ENCODE measurements at places on chromosomes 3 and 15.

DNA sequence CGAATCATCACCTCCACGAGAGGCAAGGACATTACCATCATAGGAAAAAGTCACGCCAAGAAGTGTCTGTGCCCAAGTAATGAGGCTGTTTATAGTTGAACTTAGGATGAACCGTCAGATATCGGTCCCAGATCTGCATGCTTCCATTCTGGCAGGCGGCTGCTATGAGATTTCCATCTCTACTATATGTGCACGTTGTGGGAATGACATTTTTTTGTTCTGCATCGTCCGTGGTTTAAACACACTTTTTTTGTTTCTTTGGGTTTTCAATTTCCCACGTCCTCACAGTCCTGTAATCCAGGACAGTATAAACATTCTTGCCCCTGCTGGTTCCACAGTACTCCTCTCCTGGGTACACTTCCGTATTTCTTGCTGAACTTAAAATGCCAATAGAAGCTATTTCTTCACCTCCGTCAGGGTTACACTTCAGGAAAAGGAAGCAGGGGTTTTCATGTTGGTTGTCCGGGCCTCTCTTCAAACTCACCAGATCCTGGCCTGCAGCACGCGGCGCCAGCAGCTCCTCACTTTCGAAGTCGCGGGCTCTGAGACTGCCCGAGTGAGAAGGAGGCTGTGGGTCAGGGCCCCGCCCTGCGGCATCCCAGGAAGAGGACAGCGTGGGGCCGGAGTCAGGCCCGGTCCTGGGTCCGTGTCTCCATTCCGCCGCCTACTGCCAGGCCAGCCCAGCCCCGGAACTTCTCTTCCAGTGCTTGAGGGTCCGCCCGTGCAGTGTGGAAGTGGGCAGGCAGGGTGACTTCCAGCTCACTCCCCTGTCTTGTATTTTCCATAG, 9.8 kb upstream of the TM4SF4 start:
- no peak for DNase-seq

GRCh38 chr3:122100591-122101463, 45.7 kb downstream of the CD86 start:
- DNase-seq = no peak

DNA sequence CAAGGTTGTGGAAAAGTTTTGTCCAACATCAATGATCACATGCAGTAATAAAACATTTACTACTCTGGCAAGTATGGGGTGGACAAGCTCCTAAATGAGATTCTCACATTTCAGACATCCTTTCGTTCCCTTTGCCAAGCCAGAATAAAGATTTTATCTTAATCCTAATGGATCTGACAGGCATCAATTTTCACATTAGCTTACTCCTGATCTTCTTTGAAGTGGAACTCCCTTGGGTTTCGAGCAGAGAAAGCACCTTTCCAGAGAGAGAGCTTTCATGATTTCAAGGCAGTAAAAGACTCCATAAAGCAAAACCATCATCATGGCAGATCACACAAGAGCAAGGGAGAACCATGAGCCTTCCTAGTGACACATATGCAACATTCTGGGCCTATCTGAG, 27.3 kb upstream of the EID1 start:
- DNase-seq = no peak

- DNase-seq = no peak
These were observed 23.8 kb upstream of the SNX22 start for GRCh38 chr15:64127521-64128270.

DNA sequence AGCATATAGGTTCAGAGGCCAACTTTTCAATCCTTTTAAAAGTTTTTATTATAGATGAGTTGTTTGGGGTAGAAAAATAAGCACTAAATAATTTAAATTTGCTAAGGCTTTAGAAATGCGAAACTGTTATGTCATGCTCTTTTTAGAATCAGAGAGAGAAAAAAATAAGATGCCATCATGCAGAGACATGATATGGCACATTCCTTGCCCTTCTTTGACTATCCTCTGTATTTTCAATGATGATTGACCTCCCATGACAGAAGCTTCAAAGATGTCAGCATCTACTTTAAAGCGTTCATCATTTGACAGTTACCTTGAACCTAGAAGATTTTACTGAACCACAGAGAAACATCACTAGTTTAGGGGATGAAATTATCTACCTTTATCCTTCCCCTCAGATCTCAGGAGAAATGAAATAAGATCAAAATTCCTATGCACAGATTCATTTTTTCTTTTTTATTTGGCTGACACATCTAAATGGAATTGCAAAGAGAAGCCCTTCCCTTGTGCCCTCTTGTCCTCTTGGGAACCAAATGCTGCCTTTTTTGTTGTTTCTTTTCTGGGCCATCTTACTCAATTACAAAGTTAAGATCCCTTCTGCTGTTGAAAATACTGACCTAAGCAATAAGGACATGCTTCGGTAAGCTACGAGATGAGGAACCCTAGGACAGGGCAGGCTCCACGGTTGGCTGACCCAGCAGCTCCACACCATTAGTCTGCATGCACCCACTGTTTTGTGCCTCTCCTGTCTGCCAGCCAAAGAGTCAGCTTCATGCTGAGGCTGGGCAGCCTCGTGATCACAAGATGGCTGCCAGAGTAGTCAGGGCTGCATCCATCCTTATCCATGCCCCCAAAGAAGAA, 289.7 kb upstream of the TPM1 start:
- no peak for DNase-seq

GRCh38 chr3:131744765-131745164, 242.0 kb upstream of the MRPL3 start:
- no peak for DNase-seq

- no peak for DNase-seq
These were observed 11.0 kb downstream of the STARD5 start for GRCh38 chr15:81312790-81313543.

DNA sequence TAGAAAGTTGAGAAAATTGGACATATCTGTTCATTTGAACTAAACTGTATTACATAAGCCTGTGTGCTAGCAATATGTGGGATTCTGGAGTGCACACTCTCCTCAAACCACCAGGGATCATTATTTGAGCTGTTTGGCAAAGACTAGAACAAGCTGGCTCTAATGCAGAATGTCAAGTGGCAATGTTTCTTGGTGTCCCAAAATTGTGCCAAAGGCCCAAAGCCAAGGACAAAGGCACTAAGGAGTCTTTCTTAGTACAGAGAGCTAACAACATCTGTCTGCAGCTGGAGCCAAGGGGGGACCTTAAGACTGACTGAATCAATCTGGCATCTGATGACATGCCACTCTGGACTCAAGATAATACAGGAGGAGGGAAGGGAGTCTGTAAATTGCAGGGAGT, 76.7 kb upstream of the STRIT1 start:
- DNase-seq = no peak

- no peak for DNase-seq
These were observed 48.7 kb downstream of the MYO5C start for GRCh38 chr15:52246686-52247431.

GRCh38 chr3:9951598-9951961, 628 bp downstream of the PRRT3 start:
- no peak for DNase-seq

DNA sequence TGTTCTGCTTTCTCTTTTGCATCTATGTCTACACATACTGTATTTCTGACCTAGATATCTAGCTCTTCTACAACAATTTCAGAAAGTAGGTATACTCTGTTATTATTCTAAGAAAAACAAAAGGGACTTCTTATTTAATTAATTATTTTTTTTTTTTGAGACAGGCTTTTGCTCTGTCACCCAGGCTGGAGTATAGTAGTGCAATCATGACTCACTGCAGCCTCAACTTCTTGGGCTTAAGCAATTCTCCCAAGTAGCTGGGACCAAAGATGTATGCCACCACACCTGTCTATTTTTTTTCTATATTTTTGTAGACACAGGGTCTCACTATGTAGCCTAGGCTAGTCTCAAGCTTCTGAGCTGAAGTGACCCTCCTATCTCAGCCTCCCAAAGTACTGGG, 130.6 kb downstream of the MBNL1 start:
- DNase-seq = no peak

GRCh38 chr3:171811295-171811912, 1.1 kb upstream of the PLD1 start:
- no peak for DNase-seq

- no peak for DNase-seq
These were observed 339.9 kb upstream of the TGFBR2 start for GRCh38 chr3:30266524-30266923.

GRCh38 chr3:34202975-34203374, 404.5 kb downstream of the PDCD6IP start:
- no peak for DNase-seq

DNA sequence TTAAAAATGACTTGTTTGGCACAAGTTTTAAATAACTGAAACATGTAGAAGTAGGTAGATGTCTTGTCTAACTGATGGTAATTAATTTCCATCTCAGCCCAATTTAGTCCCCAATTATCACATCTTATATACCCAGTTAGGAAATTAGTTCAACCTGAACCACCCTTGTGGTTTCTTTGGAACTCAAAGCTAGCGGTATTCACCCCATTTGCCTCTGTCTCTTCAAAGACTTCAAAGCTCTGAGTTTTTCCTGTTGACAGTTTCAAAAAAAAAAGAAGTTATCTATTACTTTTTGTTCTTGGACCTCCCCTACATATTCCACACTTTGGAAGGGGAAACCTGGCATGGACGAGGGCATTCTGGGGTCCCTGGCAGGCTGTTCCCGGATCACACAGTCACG, 236.5 kb downstream of the KCNMB2 start:
- DNase-seq = no peak

- no peak for DNase-seq
These were observed 74.5 kb upstream of the ZPLD1 start for GRCh38 chr3:102360183-102360860.

DNA sequence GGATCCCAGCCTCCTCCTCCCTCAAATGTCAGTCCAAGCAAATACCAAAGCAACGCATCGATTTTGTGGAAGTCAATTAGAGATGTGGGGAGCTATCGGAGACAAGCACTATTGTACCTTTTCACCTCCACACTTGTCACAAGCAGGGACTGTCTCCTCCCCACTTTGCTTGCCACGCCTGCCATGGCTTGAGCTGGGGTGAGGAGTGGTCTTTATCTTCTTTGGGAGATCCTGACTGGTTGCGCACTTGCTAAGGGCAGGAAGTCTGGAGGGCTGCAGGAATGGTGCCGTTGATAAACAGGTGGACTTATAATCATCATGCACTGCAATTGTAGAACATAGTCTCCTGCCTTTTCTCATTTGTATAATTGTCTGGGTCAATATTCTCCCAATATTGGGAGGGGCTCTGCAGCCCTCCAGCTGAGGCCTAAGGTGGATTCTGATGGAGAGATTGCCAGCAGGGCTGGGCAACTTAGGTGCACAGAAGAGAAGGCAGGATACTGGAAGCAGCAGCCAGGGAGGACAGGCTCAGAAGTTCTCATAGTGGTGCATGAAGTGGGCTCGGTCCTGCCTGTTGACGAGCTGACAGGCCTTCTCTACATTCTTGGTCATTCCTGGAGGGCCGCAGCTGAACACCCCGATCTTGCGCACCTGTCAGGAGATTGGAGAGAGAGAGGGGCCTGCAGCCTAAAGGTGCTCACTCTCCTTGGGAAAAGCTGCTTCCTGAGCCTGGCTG, 20.2 kb downstream of the DUOX2 start:
- DNase-seq = no peak

GRCh38 chr3:42500091-42500490, 2.4 kb upstream of the VIPR1 start:
- no peak for DNase-seq

- DNase-seq = no peak
These were observed 102.2 kb downstream of the ABHD5 start for GRCh38 chr3:43792904-43793303.

DNA sequence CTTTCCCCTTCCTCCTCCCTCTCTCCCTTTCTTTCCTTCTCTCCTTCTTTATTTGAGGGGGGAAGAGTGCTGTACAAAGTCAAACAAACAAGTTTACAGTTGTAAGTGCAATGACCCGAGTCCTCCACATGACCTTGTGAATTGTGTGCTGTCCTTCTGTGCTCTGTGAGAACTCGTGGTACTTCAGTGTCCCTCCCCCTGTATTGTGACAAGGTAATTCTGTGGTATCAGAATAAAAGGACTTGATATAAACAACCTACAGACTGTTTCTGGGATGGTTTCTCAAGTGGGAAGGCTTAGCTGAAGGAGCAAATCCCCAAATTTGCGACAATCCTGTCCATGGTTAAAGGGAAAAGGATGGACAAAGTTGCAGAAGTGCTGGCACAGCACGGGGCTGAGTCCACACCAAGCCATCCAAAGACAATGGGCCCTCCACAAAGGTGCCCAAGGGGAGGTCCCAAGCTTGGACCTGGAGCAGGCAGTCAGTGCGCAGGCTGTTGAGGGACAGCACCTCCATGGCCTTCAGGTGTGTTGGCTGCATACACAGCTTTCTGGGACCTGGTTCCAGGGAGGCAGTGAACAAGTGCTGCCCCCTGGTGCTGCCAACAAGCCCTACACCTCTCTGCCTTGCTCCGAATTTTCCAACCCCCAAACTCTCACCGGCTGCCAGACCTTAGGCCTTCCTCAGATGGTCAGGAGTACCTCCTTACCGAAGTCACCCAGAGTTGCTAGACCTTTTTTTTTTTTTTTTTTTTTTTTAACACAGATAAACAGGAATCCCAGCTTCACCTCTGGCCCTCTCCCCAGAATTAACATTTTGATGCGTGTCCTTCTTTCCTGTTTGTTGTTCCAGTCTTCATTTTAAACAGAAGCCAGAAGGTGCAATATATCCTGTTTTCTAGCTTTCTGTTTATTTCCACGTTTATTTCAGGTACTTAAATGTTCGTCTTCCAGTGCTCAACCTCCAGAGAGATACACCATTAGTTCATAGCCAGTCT, 2.6 kb upstream of the APEH start:
- DNase-seq = peak; percentile 59

DNA sequence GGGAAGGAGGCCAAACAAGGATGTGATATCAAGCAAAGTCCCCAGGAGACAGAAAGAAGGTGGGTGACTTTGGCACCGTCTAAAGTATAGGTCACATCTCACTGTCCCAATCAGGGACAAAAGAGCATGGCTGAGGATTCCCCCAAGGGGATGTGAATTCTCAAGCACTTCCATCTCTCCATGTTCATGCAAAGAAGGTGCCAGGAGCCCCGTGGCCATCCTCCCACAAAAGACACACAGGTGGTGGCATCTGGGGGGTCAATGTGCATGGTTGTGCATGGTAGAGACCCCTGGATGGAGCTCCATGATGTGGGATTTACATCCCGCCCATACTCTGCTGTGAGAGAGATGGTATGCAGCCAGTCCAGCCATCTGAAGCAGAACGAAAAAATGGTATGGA, 145.7 kb upstream of the CTDSPL start:
- no peak for DNase-seq

- no peak for DNase-seq
These were observed 13.4 kb downstream of the EID1 start for GRCh38 chr15:48891232-48891765.

DNA sequence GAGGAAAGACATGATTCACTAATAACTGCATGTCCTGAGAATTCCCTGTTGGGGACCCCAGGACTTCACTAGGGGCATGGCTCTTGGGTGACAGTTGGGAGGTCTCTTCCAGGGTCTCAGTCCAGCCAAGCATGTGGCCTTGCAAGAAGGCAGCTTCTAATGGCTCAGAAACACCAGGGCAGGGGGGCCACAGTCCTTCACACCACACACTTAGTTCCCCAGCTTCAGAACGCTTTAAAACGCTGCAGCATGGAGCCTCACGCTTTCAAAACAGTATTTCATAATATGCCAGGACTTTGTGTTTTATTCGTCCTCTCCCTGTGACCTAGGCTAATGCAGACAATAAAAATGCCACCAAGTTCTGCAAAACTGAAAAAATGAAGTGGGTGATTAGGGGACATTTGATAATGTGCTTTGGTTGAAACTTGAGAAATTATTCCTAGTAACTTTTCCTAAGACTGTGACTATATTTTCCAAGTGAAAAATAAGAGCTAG, 48.4 kb upstream of the LIMD1 start:
- no peak for DNase-seq

- DNase-seq = no peak
These were observed 138.9 kb downstream of the GREM1 start for GRCh38 chr15:32856753-32857152.
